ENCODE measurements at places on chromosomes 4 and X.

GRCh38 chr4:186148336-186148975 lies 42.9 kb upstream of the CYP4V2 start:
- DNase-seq = no peak

DNA sequence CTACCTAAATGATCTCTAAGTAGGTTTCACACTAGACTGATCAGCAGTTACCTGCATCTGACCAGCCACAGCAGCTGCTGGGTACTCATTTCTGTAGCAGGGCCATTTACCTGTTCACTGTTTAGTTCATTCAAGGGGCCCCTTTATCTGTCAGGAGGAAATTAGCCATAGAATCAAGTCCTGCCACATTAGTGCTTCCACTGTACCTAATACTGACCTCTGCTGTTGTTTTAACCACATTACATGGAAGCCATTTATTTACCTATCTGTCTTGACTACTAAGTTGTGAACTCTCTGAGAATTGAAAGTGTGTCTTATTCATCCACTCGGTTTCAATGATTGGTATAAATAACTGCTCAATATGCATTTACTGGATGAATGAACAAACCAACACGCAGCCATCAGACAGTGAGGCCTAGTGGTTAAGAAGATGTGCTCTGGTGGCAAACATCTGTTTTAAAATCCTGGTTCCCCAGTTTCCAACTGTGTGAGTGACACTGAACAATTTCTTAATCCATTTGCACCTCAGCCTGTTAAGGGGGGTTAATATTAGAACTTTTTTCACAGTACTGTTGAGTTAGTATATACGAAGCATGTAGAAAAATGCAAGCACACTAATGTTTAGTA lies 30.0 kb upstream of the ANXA5 start:
- peak; percentile 18 for DNase-seq

- no peak for DNase-seq
Observed at GRCh38 chr4:147864607-147865006, 132.7 kb downstream of the ARHGAP10 start.

DNA sequence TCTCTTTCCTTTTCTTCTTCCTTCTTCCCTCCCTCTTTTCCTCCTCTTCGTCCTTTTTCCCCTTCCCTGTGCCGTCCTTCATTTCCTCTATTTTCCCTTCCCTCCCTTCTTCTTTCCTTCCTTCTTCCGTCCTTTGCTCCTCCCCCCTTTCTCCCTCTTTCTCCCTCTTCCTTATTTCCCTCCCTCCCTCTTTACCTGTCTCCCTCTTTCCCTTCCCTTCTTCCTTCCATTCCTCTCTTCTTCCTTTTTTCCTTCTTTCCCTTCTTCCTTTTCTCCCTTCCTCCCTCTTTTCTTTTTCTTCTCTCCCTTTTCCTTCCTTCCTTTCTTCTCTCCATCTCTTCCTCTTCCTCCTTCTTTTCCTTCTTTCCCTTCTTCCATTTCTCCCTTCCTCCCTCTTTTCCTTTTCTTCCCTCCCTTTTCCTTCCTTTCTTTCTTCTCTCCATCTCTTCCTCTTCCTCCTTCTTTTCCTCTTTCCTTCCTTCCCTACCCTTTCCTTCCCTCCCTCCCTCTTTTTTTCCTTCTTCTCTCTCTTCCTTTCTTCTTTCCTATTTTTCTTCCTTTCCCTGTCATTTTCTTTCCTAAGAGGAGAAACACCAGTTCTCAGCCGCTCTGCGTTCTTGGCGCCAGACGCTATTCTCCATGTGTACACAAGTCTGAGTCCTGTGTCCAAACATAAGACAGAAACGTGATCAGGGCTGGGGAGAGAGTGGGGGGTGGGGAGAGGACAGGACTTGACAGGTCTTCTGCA lies 597.1 kb downstream of the MID1IP1 start:
- no peak for DNase-seq

DNA sequence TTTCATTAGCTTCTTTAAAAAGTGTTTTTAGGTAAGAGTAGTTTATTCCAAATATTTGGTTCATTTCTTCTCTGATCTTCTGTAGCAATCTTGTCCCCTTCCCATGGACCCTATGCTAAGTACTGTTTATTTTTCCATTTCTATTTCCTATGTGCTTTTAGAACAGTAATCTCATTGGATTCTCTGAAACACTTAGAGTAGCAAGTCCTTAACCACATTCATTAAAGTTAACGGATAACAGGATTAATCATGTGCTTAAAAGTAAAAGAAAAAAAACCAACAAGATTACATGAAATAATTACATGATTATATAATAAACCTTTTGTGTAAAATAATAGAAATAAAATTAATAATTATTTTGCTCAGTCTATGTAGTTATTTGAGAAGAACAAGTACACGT lies 929.7 kb downstream of the C4orf33 start:
- DNase-seq = no peak

DNA sequence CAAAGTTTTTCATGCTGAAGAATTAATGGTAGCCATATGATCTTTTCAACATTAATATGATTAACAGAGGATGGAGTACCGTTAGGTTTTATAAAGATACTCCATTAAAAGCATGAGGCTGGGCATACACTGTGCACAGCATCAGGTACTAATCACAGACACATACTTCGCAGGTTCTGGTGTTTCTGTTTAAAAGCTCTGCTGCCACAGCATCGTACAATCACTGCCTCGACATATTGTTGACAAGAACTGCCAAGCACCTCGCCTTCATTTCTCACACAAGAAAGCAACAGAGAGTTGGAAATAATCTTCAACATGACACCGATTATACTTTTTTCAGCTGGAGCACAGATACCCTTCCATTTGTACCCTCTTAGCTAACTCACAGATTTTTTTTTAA lies 753.4 kb upstream of the FAM241A start:
- no peak for DNase-seq

GRCh38 chr4:180734753-180735432 lies 1508.3 kb upstream of the TENM3 start:
- no peak for DNase-seq

DNA sequence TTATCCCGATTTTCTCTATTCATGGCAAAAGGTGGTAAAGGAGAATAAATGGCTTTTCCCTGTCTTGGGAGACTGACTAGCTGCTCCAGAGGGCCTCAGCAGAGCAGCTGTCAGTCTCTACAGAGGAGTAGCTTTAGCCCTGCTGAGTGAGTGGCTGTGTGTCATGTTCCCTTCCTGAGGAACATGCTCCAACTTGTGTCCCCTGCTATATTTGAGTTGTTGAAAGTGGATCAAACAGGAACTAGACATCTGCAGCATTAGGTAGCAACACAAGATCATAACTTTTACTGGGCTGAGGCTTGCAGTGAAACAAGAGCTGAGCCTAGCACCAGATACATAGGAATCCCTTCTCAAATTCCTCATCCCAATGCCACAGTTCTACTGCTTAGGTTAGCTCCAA lies 26.7 kb upstream of the PLAC1 start:
- no peak for DNase-seq

DNA sequence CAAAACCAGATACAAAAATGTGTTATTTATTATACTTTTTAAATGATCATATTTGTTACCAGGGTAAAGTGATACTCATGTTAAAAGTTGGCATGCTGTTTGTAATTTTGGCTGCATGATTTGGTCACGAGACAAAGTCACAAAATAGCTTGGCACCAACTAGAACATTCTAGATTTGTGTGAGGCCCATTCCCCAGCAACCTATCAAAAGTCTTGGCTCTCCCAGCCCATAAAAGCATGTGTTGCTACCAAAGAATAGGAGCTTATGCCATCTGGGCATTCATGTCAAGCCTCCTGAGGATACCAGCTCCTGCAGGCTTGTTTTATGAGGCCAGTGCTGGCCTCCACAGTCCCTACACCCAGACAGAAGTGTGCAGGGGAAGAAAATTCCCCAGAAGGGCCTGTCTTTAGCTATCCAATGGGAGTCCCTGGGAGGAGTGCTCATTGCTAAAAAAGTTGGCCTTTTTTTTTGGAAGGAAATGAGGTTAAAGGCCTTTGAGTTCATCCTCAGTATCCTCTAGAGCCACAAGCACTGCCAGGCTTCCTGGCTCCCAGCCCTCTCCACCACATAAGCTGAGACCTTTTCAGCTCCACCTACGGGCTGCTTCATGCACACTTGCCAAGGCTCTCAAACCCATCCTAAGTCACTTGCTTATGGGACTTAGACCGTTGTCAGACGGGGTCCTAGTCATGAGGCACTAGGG lies 211.9 kb upstream of the EOLA2 start:
- no peak for DNase-seq

- DNase-seq = no peak
Observed at GRCh38 chr4:40669504-40669903, 39.8 kb upstream of the RBM47 start.

DNA sequence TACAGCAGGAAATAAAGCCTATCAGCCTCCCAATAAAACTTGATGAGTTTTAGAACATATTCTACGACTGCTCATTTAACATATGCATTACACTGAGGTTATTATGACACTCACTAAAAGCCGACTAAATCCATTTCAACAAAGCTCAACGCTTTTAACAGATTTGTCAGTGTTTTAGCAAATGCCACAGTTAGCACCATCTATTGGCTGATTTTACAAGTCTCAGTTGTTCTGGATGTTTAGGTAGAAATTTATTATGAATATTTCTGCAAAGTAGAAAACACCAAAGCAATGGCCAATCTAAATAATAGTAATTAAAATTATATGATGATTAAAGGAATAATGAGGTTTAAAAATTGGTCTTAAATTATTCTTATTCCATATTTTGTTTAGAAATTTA lies 993.2 kb upstream of the PCDH7 start:
- DNase-seq = no peak

DNA sequence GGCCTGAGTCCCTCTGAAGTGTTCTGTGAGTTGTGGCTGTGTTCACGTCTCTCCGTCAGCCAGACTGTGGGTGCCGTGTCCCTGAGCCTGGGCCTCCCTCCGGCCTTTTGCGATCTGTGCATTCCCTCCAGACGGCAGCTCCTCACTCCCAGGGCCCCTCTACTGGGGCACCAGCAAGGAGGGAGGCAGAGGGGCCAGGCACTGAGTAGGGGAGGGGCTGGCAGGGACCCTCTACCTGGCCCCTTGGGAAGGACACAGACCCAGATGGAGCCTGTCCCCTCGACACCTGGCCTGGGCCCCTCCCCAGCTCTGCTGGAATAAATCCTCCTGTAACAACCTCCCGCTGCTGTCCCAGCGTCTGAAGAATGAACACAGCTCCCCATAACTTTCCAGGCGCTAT lies 110.0 kb upstream of the NKX1-1 start:
- DNase-seq = no peak

GRCh38 chrX:110145854-110146253 lies 142.9 kb downstream of the TMEM164 start:
- DNase-seq = no peak

DNA sequence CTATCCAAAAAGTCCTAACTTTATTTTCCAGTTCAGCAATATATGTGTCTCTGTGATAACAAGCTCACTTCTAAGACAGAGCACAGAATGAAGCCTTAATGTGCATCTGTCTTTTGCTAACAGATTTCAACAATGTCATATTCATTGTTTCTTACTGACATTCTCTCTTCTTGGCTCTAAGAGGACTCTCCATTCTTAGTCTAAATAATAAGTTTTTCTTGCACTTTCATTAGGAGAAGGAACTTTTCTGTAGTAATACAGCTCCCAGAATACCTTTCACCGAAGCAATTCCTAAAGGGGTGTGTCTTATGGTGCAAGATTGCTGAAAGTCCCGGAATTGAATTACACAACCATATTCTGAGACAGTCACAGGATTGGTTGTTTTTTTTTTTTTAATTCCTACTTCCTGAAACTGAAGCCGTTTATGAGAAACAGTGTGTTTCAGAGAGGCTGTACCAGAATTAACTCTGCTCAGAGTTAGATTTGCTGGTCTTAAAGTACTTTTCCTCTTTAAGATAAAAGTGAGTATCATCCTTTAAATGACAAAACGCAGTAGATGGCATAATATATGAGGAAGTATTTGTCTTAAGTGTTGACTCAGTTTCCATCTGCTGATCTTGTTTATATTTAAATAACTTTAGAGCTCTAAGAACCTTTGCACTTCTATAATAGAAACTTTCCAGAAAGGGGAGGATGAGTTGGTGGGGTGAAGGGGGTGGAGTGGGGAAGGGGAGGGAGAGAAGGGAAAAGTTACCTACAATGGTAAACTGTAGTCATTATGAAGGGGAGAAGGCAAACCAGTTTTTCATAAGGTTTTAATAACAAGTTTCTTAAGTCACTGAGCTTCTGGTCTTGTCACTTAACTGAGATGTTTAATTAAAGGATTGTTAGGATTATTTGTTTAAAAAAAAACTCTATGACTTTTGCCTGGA lies at the start of gene ALPK1:
TSS of gene ALPK1 (plus strand) at position 421 of the 932 bp plus-strand sequence.
- no peak for DNase-seq

DNA sequence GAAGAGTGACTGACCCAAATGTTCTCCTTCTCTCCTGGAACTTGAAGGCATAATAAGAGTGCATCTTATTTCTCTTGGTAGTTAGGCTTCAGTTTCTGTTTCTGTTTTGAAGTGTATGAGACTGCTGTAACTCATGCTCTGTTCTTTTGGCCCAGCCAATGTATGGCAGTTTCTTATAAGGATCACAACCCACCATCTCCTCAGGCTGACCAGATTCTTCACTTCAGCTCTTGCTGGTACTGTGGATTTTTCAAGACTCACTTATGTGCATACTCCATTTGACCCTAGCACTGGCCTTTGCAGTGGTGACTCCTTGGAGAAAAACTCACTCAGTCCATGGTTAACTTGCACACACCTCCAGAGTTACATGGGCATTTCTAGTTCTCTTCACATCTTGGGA lies 9.6 kb upstream of the YTHDC1 start:
- no peak for DNase-seq

GRCh38 chr4:76756416-76756815 lies 141.5 kb downstream of the SOWAHB start:
- DNase-seq = no peak

DNA sequence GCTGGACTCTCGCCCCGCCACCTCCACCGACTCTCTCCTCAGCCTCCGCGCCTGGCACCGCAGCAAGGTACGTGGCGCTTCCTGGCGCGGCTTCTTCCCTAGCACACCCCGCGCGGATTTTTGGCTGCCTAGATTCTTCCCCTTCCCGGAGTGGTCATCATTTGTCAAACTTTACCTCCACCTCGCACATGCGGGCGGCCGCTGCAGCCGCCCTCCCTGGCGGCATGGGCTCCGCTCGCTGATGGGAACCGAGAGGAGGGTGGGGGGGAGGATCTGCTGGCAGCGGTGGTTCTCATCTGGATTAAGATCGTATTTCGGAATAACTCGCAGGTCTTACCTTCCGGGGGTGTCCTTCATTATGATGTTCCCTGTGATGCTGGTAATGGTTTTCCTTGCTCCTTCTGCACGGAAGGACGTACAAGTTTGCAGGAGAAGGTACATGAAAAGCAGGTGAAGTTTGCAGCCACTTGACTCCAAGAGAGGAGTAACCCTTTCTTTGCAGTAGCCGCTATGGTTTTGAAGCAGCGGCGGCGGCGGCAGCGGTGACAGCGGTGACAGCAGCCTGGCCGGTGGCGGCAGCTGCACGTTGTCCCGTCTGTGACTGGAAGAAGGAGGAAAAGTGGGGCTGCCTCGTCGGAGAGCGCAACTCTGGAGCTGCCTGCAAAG lies 2183.9 kb upstream of the TENM3 start:
- no peak for DNase-seq

GRCh38 chrX:153609917-153610835 lies 11.2 kb upstream of the CCNQ start:
- peak; percentile 63 for DNase-seq

DNA sequence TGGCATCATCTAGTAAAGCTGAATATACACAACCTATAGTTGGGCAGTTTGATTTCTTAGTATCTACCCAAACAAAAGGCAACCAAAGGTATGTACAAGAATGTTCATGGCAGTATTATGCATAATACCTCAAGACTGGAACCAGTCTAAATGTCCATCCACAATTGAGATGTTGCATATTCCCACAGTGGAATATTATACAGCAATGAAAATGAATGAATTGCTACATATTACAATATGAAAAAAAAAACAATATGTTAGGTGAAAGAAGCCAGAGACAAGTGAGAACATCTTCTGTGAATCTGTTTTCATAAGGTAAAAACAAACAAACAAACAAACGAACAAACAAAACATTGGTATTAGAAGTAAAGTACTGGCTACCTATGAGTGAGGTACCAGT lies 11.6 kb upstream of the RAB28 start:
- DNase-seq = no peak

Data from activated CD4-positive, alpha-beta T cell treated with anti-CD3 and anti-CD28 coated beads, Interleukin-2, amount 50 U/mL, for 24 hours (primary cell).